ENCODE measurements at places on chromosomes 7 and 10. TPM values are rescaled to one million over a fixed set of nuclear protein-coding genes. Genes with fewer than 3 reads are reported as not detected.

The CEP55 gene
- 6.8 TPM for polyA plus RNA-seq

The PRKAR1B gene
- polyA plus RNA-seq, result 34.8 TPM

The FKBP6 gene
- 0.04 TPM for polyA plus RNA-seq

- no peak for DNase-seq
These were observed 3.9 kb downstream of the CARD11 start for GRCh38 chr7:3039787-3040186.

GRCh38 chr7:51619880-51620279 lies 303.3 kb upstream of the COBL start:
- DNase-seq, result no peak

DNA sequence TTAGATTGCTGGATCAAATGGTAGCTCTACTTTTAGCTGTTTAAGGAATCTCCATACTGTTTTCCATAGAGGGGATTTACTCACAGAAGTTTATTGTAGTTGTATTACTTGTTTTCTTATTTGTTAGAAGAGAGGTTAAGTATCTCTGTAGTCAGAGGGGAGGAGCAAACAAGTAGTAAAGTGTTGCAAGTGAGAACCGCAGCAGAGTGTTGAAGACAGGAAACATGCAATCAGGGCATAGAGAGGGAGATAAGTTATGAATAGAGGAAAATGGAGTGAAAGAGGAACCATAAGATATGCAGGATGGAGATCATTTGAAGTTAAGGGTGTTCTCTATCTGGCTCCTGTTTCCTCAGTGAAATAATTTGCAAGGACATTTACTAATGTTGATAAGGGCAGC lies 331.4 kb upstream of the TMEM229A start:
- no peak for DNase-seq

GRCh38 chr7:35003679-35004303 lies 33.5 kb downstream of the DPY19L1 start:
- peak; percentile 79 for DNase-seq

Measured in large intestine (tissue), 12 donors.